ENCODE measurements at places on chromosomes 5 and 9.

- DNase-seq, result no peak
Measured at GRCh38 chr9:966870-967269, 9.6 kb upstream of the DMRT3 start.

DNA sequence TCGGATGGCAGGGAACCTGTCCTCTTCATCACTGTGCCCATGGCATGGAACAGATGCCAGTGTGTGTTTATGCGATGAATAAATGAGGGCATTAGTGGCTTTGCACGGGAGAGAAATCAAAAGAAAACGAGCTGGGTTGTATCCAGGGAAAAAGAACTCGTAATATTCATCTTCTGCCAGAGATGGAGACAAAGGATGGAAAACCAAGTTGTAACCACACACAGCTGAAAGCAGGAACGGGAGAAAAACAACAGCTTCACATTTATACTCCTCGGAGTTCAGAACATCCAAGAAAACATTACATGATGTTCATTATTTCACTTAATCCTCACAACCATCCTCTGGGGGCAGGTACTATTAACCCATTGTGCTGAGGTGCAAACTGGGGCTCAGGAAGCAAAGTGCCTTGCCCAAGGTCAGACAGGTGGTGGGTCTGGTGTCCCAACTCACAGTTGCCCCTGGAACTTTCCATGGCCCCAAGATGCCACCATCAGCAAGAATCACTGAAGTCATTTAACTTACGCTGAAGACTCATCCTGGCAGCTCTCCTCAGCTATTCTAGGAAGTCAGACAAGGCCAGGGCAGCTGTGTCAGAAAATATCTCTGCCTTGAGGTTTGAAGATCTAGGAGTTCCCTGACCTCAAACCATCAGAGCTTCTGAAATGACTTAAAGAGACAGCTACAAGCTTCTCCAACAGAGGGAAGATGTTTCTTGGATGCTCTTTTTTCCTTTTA lies 250.4 kb downstream of the NSG2 start:
- no peak for DNase-seq

- DNase-seq, result no peak
Measured at GRCh38 chr5:45862763-45863162, 166.6 kb upstream of the HCN1 start.

GRCh38 chr5:98144116-98144515 lies 629.3 kb upstream of the RGMB start:
- no peak for DNase-seq

DNA sequence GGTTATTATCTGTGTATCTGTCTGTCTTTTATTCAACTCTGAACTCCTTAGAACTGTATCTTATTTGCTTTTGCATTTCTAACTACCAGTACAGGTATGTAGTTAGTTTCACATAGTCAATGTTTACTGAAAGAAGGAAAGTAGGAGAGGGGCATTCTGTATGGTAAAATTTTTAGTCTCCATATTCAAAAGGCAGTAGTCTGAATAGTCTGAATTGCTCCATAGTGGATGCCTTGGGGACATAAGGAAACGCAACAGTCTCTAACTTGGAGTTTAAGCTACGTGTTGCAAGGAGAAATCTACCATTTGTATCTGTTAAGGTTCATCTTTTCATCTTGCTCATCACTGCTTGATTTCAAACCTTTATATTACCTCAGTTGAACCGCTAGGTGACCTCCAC lies 26.2 kb downstream of the RASGRF2 start:
- no peak for DNase-seq

- DNase-seq, result no peak
Measured at GRCh38 chr9:84945878-84946538, 276.5 kb downstream of the NTRK2 start.

DNA sequence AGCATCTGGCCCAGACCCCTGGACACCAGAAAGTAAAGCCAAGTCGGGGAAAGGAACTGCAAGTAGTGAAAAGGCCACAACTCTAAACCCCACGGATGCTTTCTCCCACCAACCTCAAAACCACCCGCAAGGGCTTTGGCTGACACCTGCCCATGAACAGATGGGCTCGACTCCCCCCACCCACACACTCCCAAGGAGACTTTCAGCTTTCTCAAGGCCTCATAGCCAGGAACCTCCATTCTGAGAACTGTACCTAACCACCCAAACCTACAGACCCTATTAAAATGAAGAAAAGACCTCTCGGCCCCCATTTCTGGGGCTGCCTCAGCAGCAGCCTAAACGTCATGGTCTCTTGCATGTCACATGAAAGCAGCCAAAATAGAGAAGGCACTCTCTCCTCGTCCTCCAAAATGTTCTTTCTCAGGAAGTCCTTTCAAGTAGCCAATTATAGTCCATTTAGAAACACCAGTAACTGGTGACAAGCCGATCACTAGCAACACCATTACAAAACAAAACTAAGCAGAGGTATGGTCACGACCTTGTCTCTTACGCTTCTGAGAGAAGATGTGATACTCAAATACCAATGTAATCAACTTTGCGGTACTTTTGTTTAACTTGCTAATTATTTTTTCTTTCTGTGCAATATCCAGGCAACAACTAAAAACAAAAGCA lies 2.9 kb downstream of the B4GALT1 start:
- DNase-seq, result peak; percentile 17

- DNase-seq, result no peak
Measured at GRCh38 chr5:116374434-116374852, 200.2 kb downstream of the SEMA6A start.

- DNase-seq, result no peak
Measured at GRCh38 chr5:666816-667498, 26.2 kb downstream of the TPPP start.

DNA sequence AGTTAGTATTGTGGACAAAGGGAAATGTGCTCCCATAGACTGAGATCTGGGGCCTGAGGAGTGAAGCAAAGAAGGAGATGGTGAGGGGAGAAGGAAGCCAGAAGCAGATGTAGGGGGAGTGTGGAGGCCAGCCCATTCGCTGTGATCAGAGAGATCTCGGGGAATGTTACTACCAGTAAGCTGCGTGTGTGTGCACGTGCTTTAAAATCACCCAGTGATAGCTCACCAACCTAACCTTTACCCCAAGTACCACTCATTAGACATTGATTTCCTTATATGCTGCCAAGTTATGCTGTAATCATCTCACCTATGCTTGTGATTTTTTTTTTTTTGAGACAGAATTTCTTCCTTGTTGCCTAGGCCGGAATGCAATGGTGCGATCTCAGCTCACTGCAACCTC lies 659.1 kb downstream of the IRX1 start:
- DNase-seq, result no peak

DNA sequence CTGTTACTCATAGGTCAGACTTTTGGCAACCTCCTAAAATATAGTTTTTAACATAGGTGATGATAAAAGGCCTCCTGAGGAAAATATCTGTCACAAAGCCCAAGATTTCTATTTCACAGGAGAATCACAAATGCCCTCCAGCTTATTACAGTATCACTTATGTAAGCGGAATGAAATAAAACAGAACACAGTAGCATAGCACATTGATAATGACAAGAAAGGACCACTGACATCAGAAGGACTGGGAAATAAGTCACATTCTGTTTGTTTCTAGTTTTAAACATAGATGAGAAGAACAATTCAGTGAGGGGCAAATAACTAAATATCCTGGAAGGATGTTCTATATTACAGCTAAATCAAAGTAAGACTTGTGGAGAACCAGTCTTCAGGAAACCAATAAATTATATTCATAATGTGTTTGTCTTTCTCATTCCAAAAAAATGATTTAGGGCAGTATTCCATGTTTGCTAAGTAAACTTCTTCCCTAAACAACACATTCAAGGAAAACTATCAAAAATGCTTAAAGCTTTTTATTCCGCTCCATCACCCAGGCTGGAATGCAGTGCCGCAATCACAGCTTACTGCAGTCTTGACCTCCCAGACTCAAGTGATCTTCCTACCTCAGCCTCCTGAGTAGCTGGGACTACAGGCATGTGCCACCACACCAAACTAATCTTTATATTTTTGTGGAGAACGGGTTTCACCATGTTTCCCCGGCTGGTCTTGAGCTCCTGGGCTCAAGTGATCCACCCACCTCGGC lies 20.8 kb upstream of the CTNNAL1 start:
- DNase-seq, result no peak

DNA sequence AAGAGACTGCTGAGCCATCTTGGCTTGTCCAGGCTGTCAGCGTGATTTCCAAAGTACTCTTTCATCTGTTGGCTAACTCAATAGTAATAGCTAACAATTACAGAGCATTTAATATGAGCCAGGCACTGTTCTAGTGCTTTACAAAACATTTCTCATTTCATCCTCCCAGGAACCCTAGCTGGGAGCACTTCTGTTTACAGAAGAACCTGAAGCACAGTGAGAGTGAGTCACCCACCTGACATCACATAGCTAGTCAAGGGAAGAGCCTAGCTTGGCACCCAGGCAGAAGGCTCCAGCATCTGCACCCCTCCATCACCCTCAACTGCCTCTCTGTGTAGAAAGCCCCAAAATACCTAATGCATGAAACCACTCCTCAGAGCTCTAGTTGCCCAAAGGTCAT lies 57.5 kb upstream of the IQGAP2 start:
- DNase-seq, result no peak
